SW 1271 (cell line): ENCODE measurements at places on chromosomes 5 and 9.

GRCh38 chr5:72847989-72848473 lies 31.6 kb downstream of the TNPO1 start:
- DNase-seq: peak; percentile 83

- DNase-seq: no peak
Observed at GRCh38 chr5:56686337-56687195, 128.8 kb upstream of the MAP3K1 start.

DNA sequence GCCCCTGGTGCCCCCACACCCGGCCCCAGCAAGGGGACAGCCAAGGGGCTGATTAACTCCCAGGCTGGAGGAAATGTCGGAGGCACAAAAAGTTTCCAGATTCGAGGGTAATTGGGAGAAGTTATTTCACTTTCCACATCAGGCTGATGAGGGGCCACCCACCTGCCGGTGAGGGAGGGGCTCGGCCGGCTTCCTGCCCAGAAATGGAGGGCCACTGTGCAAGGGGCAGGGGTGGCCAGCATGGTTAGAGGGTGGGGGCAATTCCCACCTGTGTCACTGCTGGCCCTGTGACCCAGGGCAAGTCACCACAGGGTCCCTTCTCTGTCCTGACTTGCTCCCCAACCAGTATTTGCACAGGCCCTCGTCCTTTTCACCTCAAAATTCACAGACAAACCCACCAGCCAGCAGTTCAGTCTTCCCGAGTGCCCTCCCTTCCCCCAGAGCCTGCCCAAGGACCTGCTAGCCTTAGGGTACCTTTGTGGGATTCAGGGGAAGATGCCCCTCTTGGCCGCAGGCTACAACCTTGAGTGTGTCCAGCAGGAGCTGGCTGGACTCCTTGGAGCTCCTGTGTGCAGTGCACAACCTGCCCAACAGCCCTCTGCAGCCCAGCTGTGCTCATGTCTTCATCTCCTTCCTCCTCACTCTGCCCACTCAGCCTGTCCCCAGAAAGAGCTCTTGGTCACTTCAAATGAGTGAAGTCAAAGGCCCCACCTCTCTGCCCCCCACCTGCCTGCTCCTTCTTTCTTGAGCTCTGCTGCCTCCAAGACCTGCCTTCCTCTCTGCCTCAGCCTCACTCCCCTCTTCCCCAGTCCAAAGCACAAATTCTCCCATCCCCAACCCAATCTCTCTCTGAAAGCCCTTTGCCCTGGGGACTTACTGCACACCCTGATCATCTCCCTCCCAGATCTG lies 130.5 kb downstream of the BARX1 start:
- DNase-seq: no peak

DNA sequence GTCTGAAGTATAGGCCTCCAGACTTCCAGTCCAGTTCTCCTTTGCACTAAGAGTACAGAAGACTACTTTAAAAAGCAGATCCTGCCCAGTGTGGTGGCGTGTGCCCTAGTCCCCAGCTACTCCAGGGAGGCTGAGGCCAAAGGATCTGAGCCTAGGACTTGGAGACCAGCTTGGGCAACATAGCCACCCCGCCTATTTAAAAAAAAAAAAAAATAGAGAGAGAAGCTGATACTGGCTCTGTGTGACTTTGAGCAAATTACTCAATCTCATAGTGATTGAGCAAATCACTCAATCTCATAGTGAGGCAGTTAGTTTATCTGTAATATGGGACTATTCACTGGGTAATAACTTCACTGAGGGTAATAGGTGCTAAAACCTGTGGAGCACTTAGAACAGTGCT lies 43.6 kb upstream of the KDM4C start:
- DNase-seq: no peak

- DNase-seq: no peak
Observed at GRCh38 chr9:2390028-2390427, 231.6 kb upstream of the VLDLR start.
